ENCODE measurements at places on chromosomes 13 and 19. TPM values are rescaled to one million over a fixed set of nuclear protein-coding genes. Genes with fewer than 3 reads are reported as not detected.

GRCh38 chr19:35257113-35257461 lies 8.3 kb downstream of the LSR start:
- H3K27me3 ChIP-seq = no peaks in the 10 kb centered on the region
- no peaks in the 10 kb centered on the region for H3K4me1 ChIP-seq
- no peak for DNase-seq
- no peaks in the 10 kb centered on the region for H3K36me3 ChIP-seq
- no peak overlapping the region for H3K27ac ChIP-seq

DNA sequence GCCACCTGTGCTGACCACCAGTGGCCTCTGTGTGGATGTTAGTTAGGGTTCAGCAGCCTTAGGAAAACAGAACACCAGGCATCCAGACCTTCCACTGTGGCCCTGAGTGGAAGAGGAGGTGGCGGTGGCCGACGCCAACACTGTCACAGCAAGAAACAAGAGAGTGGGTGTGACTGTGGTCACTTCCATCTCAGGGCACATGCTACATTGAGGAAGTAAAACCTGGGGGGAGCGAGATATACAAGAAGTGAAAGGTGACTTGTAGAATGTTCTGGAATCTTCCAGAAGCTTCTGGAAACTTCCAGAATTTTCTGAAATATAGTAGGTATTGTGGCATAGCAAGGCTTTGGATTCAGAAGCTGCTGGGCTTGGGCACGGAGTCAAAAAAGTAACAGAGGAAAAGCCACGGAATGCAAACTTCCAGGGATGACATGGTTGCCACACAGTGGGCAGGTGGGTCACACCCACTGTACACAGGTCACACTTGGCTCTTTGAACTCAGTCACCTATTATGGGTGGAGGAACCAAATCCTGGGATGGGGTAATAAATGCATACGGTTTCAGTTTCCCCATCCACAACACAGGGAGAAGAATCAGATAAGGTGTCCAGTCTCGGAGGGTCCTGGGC lies 24.3 kb downstream of the GNG7 start:
- H3K27me3 ChIP-seq = no peaks in the 10 kb centered on the region
- no peaks in the 10 kb centered on the region for H3K36me3 ChIP-seq
- H3K27ac ChIP-seq = no peak overlapping the region
- no peaks in the 10 kb centered on the region for H3K4me1 ChIP-seq
- no peak overlapping the region for H3K4me3 ChIP-seq

DNA sequence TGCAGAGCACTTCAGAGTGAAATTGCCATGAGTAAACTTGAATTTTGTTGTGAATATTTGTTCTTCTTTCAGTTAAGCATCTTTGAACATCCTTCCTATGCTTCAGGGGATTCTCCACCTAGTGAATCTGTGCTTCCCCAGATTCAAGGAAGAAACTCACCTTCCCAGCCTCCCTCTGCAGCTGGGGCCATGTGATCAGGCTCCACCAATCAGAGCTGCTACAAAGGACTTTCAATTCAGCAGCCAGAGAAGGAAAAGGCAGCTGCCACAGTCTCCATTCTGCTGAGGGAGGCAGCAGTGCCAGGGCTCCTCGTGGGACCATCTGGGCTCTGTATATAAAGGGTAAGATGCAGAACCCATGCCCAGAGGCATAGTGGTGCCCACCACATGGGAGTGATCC lies 89.7 kb upstream of the SIAH3 start:
- H3K36me3 ChIP-seq = no peaks in the 10 kb centered on the region
- H3K27me3 ChIP-seq = no peaks in the 10 kb centered on the region
- no peaks in the 10 kb centered on the region for H3K4me1 ChIP-seq
- H3K27ac ChIP-seq = no peak overlapping the region

Gene ATP7B
- 23.9 TPM for total RNA-seq

All from transverse colon (tissue), 4 donors.